ENCODE measurements at places on chromosomes 2 and 18.
A peak's percentile ranks its signal among the peaks of the same experiment; 100 is the strongest.

DNA sequence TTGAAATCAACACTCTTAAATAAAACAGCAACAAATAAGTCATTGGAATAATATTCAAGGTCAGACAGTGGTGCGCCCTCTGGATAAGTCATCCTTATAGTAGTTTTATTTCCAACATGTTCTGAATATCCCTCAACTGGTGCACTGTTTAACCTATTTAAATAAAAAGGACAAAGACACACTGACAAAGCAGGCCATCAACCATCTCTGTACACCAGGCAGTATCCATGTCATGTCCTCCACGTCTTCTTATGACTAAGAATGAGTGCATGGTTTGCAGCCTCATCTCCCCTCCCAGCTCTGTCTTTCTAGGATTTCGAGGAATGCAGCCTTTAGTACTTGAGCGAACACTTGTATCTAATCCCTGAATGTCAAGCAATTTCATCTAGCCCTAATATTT, 42.4 kb downstream of the ST3GAL5 start:
- DNase-seq: no peak

GRCh38 chr2:219905640-219906039, 278.2 kb downstream of the SLC4A3 start:
- DNase-seq: no peak

DNA sequence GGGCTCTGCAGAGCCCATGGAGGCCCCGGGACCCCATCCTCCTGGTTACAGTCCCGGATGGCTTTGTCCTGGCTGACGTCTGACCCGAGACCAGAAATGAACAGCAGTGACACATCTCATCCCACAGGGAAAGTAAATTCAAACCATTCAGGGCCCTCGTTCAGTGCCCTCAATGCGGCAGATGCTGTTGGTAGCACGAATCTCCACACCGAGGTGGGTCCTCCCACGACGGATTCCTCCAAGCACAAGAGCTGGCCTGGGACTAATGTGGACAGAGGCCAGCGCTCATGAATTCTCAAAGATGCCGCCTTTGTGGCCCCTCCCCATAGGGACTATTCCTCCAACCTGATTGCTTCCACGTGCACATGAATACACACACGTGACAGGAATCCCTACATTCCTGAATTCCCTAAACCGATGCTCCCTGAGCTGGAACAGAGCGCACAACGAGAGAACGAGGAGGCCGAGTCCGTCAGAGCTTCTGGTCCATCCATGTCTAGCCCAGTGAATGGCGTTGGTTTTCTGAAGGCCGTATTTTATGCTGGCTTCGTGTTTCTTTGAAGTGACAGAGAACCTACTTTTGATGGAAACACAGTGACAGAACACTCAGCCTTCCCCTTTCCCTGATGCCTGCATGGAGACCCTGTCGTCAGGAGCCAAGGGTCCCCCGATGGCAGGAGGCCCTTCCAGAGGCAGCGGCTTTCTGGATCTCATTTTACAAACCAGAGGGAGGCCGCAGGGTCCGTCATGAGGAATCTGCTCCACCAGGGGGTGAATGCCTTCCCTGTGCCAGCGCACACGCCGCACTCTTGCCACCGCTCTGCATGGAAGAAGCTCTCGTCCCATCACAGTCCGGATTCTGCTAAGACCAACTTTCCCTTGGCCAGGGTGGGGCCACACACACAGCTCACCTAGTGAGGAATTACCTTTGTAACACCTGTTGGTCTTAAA, 64.3 kb upstream of the SNTG2 start:
- DNase-seq: no peak

GRCh38 chr2:206739271-206739670, 21.1 kb upstream of the DYTN start:
- no peak for DNase-seq

DNA sequence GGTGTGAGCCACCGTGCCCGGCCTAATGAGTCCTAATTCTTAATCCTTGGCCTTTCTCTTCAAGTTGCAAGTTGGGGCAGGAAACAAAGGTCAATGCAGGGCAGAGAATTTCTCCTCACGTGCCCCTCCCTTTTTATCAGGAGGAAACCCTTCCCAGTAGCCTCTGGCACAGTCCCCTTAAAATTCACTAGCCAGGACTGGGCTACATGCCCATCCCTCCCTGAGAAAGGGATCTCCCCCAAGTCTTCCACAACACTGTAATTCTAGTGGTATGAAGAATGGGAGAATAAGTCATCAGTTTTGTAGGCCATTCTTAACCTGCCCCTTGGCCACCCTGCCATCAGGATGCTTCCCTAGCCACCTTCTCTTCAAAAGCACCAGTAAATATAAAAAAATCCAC, 42.2 kb downstream of the ARID5A start:
- DNase-seq: no peak

GRCh38 chr18:63017076-63017475, 301.7 kb downstream of the PHLPP1 start:
- no peak for DNase-seq

GRCh38 chr2:86512034-86512433, 51.2 kb downstream of the CHMP3 start:
- DNase-seq: no peak

DNA sequence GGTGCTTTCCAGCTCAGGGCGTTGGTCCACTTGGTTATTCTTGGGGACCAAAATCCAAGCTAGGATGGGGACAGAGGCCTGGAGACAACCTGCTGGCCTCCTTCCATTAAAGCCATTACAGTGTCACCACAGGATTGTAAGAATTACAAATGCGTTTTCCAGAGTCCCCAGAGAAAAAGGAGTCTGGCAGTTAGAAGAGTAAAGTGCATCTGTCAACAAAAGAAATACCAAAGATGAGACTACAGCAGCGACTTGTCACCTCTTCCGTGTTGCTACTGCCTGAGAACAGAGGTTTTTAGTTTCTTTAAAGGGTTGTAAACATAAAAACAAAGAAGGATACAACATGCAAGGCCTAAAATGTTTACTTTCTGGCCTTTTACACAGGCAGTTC, 235.7 kb downstream of the AGAP1 start:
- DNase-seq: no peak

DNA sequence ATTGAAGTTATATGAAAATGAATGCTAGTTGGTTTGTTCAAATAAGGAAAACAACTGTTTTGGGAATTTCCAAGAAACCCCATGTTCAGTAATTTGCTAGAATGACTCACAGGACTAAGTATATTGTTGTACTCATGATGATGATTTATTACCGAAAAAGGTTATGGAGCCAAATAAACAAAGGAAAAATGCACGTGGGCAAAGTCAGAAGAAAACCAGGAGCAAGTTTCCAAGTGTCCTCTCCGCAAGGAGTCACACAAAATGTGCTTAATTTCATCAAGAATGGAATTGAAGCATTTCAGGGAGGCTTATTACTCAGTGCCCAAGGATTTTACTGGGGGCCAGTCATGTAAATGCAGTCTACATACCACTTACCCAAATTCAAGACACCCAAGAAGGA, 1652.4 kb upstream of the TMEFF2 start:
- DNase-seq: no peak

DNA sequence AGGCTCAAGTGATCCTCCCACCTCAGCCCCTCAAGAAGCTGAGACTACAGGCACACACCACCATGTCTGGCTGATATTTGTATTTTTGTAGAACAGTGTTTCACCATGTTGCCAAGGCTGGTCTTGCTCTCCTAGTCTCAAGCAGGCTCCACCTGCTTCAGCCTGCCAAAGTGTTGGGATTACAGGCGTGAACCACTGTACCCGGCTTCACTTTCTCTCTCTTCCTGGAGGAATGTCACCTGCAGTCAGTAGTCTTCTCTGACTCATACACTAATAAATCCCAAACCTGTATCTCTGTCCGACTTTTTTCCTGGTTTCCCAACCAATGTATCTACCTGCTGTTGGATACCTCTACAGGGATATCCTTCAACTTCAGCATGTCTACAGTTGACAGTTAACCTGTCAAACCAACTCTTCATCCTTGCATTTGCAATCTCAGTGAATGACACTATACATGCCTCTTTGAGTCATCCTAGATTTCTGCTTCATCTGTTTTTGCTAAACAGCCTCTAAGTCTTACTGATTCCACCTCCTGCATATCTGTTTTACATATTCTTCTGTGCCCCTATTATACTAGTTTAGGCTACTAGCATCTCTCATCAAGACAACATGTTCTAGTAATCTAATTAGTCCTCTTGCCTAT, 54.5 kb downstream of the RBBP8 start:
- DNase-seq: no peak

DNA sequence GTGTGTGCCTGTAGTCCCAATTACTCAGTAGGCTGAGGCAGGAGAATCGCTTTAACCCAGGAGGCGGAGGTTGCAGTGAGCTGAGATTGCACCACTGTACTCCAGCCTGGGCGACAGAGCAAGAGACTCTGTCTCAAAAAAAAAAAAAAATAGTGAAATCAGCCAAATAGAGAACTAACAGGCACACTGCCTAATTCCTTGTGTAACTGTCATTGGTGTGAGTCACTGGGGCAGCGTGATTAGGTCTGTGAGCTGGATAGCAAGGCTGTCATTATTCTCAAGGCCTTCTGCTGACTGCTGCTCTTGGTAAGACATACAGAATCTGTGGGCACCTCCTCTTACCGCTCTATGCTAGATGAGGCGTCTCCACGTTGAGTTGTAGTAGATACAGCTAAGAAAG, 270.3 kb downstream of the NEDD4L start:
- DNase-seq: peak; percentile 76

Measured in fibroblast of the conjunctiva (primary cell).